CD14-positive monocyte (primary cell): ENCODE measurements at places on chromosomes 12 and 14.
A peak's percentile ranks its signal among the peaks of the same experiment; 100 is the strongest.

DNA sequence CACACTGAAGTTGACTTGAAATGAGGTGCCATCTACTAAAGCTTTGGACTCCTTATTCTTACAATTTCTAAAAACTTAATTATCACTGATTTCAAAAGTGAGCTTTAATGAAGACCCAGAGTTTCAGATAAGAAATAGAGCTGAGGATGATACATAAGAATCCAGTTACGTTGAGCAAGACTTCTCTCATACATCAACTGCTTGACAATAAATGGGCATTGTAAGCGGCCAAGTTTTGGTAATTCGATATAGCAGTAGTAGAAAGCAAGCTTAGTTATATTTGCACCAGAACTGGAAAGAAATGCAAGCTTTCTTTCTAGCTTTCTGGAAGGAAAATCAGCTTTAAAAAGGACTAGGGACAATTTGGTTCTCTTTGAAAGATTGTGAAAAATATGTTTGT is 1359.6 kb downstream of the FSCB start:
- no peak for DNase-seq

DNA sequence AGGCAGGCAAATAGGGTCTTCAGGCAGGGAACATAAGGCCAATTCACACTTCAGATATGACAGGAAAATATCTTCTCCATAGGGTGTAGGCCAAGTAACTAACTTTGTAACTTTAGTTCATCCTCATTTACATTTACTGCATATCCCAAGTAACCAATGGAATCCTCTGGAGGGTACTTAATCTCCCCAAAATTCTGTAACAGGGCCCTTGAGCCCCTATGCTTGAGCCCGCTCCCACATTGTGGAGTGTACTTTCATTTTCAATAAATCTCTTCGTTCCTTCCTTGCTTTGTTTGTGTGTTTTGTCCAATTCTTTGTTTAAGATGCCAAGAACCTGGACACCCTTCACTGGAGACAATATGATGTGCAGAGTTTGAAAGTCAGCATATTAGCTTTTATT is 45.3 kb downstream of the FSCB start:
- no peak for DNase-seq

- no peak for DNase-seq
These were observed 105.1 kb downstream of the KTN1 start for GRCh38 chr14:55684956-55685584.

DNA sequence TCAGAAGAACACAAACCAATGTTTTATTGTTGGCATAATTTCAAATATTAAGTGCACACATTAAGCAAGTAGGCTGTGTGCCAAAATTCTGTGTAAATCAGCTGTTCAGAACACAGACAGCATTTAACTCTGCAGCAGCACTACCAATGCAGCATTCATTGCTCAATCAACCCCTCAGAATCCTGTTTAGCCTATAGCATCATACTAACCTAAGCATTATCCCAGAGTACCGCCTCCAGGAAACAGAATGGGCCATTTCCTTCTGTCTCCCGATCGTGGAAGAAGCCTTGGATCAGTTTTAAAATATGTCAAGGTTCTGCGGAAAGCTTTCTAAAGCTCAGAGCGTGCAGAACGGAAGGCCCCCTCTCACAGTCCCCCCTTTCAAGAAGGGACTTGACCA is 3.3 kb downstream of the IL26 start:
- DNase-seq: no peak

- DNase-seq: no peak
These were observed 53.0 kb downstream of the SPRING1 start for GRCh38 chr12:116684891-116685290.

DNA sequence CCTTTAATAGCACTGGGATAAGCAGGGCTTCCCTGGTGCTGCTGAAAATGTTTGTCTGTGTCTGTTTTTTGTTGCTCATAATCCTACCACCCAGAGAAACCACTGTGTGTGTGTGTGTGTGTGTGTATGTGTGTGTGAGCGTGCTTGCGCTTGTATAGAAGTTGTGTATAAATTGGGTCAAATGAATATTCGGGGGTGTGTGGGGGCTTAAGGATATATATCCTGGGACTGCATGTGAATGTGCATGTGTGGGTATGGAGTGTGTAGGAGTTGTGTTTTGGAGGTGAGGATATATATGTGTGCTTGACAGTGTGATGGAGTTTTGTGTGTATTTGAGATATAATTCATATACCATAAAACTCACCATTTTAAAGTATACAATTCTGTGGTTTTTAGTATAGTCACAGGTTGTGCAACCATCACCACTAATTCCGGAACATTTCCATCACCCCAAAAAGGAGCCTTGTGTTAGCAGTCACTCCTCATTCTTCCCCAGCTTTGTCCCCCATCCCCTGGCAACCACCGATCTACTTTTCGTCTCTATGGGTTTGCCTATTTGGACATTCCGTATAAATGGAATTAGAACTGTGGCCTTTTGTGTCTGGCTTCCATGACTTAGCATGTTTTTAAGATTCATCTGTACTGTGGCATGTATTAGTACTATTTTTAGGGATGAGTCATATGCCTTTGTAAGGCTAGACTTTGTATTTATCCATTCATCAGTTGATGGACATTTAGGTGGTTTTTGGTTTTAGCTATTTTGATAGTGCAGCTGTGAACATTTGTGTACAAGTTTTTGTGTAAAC is 25.6 kb downstream of the TCTN1 start:
- DNase-seq: peak; percentile 43

- no peak for DNase-seq
These were observed 378.9 kb downstream of the FUT8 start for GRCh38 chr14:65791191-65791981.

- no peak for DNase-seq
These were observed 30.6 kb upstream of the EID3 start for GRCh38 chr12:104272938-104273337.

- DNase-seq: no peak
These were observed 154.9 kb downstream of the C12orf75 start for GRCh38 chr12:105485321-105485910.

DNA sequence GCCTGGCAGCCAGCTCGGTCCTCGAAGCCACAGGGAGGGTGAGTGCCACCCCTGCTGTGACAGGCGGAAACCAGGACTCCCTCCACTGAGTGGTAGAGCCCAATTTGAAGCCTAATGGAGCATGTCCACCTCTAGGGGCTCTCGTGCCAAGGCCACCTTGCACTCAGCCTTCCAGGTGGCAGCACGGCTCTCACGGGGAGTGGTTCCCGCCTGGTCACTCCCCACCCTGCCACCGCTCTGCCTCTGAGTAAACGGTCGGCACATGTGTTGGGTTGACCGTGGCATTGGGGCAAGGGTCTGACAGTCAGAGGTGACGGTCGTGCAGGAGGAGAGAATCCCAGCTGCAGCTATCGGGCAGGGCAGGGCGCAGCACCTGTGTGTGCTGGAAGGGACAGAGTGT is 34.8 kb downstream of the IL31 start:
- DNase-seq: no peak

DNA sequence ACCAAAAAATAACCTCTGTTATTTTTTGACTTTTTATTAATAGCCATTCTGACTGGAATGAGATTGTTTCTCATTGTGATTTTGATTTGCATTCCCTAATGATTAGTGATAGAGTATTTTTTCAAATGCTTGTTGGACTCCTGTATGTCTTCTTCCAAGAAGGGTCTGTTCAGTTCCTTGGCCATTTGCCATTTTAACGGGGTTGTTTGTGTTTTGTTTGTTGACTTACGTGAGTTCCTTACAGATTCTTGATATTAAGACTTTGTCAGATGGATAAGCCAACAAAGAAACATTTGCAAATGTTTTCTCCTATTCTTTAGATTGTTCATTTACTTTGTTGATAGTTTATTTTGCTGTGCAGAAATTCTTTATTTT is 651.6 kb upstream of the LRFN5 start:
- DNase-seq: no peak

- no peak for DNase-seq
These were observed 14.5 kb downstream of the ITPK1 start for GRCh38 chr14:93101181-93101580.

- DNase-seq: peak; percentile 60
These were observed 93.5 kb downstream of the LRRC74A start for GRCh38 chr14:76919431-76920330.

DNA sequence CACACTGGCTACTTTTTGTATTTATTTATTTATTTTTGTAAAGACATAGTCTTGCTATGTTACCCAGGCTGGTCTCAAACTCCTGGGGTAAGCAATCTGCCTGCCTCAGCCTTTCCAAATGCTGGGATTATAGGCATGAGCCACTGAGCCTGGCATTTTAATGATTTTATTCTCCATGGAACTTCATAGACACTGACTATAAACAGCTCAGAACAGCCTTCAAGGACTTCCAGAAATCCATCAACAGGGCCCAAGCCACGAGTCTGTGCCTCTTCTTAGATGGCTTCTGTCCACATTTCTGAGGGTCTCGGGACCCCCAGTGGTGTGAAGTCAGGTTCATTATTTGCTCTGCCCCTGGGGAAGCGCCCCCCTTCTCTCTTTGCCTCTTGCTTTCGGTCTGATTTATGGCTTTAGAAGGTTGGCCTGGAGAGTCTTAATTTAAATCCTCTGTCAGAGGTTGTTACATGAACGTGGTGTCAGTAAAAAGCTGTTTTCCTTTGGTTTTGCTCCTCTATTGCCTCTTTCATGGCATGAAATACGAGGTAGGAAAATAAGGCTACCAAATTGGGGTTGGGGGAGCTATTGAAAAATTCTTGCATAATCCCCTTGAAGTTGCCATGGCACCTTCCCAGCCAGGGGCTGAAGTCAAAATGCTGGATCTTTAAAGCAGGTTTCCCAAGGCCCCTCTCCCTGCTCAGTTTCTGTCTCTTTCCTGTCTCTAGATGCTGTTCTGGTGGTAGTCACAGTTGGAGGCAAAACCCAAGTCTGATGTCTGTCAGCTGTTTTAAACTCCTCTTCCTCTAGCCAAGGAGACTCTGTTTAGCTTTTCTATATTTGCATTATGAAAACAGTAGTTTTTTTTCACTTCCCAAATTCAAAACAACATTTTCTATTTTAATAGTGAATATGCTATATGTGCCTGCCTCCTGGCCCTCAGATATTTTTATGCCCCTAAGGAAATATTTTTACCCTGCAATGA is 129.4 kb downstream of the SMOC1 start:
- no peak for DNase-seq

DNA sequence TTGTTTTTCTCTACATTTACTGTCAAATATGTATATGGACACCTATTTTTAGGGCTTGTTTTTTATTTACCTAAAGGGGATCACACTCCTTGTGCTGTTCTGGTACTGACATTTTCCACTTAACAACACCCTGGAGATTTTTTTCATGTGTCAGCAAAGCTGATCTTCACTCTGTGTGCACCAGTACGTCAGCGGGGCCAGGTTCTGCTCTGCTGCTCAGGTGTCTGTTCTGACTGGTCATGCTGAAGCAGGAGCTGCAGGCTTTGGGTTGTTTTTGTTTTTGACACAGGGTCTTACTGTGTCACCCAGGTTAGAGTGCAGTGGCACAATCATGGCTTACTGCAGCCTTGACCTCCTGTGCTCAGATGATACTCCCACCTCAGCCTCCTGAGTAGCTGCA is 81.9 kb upstream of the CCND2 start:
- no peak for DNase-seq

DNA sequence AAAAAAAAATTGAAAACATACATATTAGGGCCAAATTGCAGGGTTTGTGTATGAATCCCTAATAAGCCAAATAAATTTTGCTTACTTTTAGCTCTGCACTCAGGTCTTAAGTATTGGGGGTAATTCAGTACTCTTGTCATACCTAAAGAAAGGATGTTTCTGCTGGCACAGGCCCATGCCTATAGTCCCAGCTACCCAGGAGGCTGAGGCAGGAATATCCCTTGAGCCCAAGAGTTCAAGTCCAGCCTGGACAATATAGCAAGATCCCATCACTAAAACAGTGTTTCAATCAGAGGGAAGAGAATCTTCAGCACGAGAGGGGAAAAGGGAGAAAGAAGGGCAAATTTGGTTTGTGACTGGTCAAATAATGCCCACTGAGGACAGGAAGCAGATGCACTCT is 3.4 kb upstream of the GPR19 start:
- DNase-seq: no peak

DNA sequence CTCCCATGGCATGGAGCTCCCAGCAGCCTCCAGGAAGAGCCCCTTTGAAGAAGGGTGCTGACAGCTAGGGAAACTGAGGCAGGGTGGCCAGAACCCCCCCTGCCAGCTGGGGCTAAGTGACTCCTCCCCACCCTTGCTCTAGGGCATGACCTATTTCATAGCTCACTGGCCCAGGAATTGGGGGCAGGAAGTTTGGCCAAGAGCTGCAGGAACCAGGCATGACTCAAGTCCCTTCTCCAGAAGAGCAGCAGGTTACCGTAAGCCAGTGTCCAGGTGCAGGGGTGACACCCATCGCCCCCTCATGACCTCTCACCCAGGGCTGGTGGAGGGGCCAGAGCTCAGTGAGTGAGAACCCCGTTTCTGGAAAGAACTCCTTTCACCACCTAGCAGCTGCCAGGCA is 1.9 kb downstream of the RASAL1 start:
- DNase-seq: no peak

DNA sequence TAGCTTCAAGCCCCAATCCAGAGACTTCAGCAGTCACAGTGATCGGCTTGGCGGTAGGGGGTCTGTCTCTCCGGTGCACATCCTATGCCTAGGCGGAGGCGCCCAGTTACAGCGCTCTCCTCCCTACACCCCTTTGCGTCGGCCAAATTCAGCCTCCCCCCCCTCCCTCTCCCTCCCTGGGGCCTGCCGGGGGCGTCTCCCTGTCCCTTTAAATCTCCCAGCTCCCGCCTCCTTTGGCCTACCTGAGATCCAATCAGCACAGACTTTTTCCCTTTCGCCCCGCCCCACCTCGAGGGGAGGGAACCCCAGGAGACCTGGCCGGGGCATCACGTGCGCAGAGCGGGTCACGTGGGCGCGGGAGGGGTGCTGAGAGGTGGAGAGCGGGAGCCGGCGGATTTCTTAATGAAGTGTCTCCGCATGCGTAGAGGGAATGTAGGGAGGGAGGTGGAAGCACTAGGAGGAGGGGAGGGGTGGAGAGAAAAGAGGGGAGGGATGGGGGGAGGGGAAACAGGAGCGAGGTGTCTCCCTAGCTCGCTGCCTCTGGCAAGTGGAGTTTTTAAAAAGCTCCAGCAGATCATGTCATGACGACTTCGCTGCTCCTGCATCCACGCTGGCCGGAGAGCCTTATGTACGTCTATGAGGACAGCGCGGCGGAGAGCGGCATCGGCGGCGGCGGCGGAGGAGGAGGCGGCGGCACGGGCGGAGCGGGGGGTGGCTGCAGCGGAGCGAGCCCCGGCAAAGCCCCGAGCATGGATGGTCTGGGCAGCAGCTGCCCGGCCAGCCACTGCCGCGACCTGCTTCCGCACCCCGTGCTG is at the start of gene HOXC13:
Gene HOXC13 (plus strand): TSS at position 506 of the 815 bp plus-strand sequence. CDS start 76 bp downstream, at position 582.
- no peak for DNase-seq

DNA sequence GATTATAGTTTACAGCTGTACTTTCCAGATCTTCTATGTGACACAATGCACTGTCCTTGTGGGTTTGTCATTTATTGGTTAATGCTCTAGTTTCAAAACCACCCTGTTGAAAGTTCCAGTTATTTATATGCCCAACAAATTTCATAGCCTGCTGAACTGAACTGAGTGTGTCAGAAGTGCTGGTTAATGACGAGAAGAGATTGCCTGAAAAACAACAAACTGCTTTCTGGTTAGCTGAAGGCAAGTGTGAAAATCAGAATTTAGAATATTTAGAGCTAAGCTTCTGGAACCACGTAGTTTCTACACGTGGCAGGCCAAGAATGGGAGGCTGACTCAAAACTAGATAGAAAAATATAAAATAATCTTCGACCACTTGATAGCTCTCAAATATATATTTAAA is 19.1 kb upstream of the RIN3 start:
- peak; percentile 74 for DNase-seq
